IMR-90 (cell line): ENCODE measurements at places on chromosomes 5 and 9. TPM values are rescaled to one million over a fixed set of nuclear protein-coding genes. Genes with fewer than 3 reads are reported as not detected.

GRCh38 chr5:171945066-171945465 is 61.4 kb downstream of the FBXW11 start:
- H3K27ac ChIP-seq, result peak overlapping the region; percentile 64; the same call in 1 of the 2 replicates
- no peaks in the 10 kb centered on the region for H3K27me3 ChIP-seq
- no peaks in the 10 kb centered on the region; the same call in none of the 2 replicates for H3K4me1 ChIP-seq

DNA sequence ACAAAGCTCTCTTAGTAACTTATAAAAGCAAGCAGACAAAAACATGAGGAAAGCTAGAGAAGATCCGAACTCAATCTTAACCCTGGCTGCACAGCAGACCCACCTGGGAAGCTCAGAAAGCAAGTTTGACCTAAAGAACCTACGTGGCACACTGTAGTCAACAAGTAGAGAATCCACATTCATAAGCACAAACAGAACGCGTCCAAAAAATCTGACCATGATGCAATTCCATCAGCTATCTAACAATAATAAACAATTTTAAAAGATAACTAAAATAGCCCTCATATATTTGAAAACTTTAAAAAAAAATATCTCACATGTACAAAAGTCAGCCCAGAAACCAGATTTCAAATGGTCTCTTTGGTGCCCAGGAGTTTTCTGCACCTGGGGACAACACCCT is 4.6 kb downstream of the LMAN2 start:
- DNase-seq, result peak; percentile 38
- H3K36me3 ChIP-seq, result peaks cover 9% of the 10 kb centered on the region; the same call in 1 of the 2 replicates
- peak overlapping the region; percentile 17; the same call in 1 of the 2 replicates for H3K27ac ChIP-seq
- no peaks in the 10 kb centered on the region for H3K27me3 ChIP-seq
- H3K4me1 ChIP-seq, result peaks cover 24% of the 10 kb centered on the region
- H3K4me3 ChIP-seq, result no peak overlapping the region

- no peaks in the 10 kb centered on the region for H3K27me3 ChIP-seq
- peak overlapping the region; percentile 32; the same call in 1 of the 2 replicates for H3K27ac ChIP-seq
- peaks cover 17% of the 10 kb centered on the region; the same call in 1 of the 2 replicates for H3K4me1 ChIP-seq
- no peaks in the 10 kb centered on the region for H3K36me3 ChIP-seq
- no peak overlapping the region for H3K4me3 ChIP-seq
- no peak for DNase-seq
These were observed 103.9 kb downstream of the VAV2 start for GRCh38 chr9:133888048-133888808.

GRCh38 chr5:55916986-55917385 is 65.8 kb downstream of the IL31RA start:
- no peaks in the 10 kb centered on the region for H3K27me3 ChIP-seq
- H3K27ac ChIP-seq, result no peak overlapping the region
- no peak overlapping the region for H3K4me3 ChIP-seq
- no peaks in the 10 kb centered on the region; the same call in 1 of the 2 replicates for H3K4me1 ChIP-seq
- H3K36me3 ChIP-seq, result no peaks in the 10 kb centered on the region
- DNase-seq, result no peak

DNA sequence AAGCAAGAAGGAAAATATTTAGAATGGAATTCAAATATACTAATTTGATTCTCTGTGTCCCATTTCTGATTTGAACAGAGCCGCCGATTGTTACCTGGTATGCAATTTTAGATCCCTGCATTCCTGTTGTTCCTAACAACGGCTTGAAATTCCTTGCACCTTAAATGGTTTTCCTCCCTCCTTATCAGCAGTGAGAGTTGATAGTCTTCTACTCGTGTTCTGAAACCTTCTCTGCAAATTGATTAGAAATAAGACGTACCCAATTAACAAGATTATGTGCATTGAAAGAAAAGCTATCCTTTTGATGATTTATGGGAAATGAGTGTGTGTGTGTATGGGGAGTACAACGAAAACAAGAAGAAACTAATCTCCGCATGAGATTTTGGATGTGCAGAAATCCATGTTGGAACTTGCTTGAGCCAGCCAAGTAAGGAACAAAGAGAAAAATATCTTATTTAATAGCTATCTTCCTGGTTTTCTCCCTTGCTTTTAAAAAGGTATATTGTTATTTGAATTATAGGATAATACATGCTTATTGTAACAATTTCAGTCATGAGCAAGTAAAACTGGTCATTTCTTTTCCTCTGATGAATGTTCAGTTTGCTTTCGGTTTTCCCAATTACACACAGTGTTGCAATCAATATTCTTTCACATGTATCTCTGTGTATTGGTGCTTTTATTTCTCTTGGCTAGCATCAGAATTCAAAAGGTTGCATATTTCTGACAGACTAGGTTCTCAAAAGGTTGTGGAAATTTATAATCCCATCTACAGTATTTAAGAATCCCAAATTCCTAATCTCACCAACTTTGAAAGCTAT is 211.1 kb upstream of the ACTBL2 start:
- H3K36me3 ChIP-seq, result no peaks in the 10 kb centered on the region
- peak; percentile 11 for DNase-seq
- H3K4me1 ChIP-seq, result peaks cover 5% of the 10 kb centered on the region

DNA sequence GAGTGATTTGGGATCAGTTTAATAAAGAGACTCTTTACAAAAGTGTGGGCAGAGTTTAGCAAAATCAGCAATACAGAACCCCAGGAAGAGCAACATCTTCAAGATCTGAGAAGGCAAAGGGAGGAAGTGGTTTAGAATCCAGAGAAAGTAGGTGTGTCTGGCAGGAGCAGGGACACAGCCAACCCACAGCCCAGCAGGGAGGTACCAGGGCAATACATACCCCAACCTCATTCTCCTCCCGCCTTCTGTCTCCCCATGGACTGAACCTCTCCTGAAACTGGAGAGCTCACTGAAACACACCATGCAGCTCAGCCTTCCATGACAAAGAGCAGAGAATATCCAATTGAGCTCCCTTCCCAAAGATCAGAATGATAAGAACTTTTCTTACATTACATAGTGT is 283.4 kb downstream of the PRELID2 start:
- no peak for DNase-seq
- H3K27ac ChIP-seq, result no peak overlapping the region
- H3K27me3 ChIP-seq, result no peaks in the 10 kb centered on the region
- H3K4me3 ChIP-seq, result no peak overlapping the region
- H3K36me3 ChIP-seq, result no peaks in the 10 kb centered on the region

DNA sequence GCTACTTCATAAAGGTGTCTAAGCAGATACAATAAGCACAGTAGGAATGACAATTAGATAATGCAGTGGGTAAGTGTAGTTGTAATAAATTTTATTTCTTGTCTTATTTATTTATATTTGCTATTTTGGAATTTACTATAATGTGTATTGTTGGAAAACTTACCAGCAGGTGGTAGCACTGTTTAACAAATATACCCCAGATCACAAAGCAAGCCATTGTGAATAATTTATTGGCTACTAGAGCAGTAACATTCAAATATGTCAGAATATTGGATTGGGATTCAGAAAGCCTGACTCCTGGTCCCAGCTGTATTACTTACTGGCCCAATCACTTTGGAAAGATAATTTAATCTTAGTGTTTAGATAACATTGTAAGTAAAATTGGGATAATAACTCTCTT is 78.0 kb downstream of the ISOC1 start:
- H3K36me3 ChIP-seq, result no peaks in the 10 kb centered on the region
- H3K4me1 ChIP-seq, result no peaks in the 10 kb centered on the region
- H3K4me3 ChIP-seq, result no peak overlapping the region
- H3K27me3 ChIP-seq, result no peaks in the 10 kb centered on the region

DNA sequence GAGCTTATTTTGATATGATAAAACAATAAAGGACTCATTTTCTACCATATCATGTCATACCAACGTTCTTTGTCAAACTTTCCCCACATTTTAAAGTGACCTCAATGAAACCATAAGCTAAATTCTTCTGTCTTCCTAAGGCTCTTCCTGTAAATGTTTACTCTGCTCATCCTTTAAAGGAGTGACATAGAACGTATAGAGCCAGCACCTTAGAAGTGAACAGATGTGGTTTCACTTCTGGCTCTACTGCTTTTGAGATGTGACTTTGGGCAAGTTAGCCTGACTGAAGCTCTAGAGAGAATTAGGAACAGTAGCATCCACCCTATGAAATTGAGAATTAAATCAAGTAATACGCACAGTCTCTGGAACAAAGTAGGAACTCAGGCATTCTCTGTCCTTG is 24.1 kb downstream of the SAR1B start:
- peaks cover 40% of the 10 kb centered on the region for H3K36me3 ChIP-seq
- no peak overlapping the region for H3K4me3 ChIP-seq
- no peaks in the 10 kb centered on the region for H3K27me3 ChIP-seq
- no peaks in the 10 kb centered on the region for H3K4me1 ChIP-seq

- H3K27me3 ChIP-seq, result no peaks in the 10 kb centered on the region
- peaks cover 72% of the 10 kb centered on the region for H3K36me3 ChIP-seq
- H3K4me1 ChIP-seq, result peaks cover 7% of the 10 kb centered on the region
- no peak overlapping the region for H3K4me3 ChIP-seq
- no peak overlapping the region for H3K27ac ChIP-seq
These were observed 19.9 kb downstream of the P4HA2 start for GRCh38 chr5:132207778-132208177.

- no peaks in the 10 kb centered on the region for H3K27me3 ChIP-seq
- H3K36me3 ChIP-seq, result no peaks in the 10 kb centered on the region
- H3K27ac ChIP-seq, result no peak overlapping the region
- H3K4me3 ChIP-seq, result no peak overlapping the region
These were observed 119.9 kb downstream of the SPATA31D1 start for GRCh38 chr9:82108474-82108873.

GRCh38 chr5:124343451-124343867 is 403.0 kb downstream of the ZNF608 start:
- H3K4me1 ChIP-seq, result 0 out of 2 replicates have a peak, but pooled peaks cover 2% of the 10 kb centered on the region
- no peak overlapping the region for H3K27ac ChIP-seq
- no peaks in the 10 kb centered on the region for H3K36me3 ChIP-seq

- no peaks in the 10 kb centered on the region; the same call in 1 of the 2 replicates for H3K4me1 ChIP-seq
- H3K36me3 ChIP-seq, result no peaks in the 10 kb centered on the region
- no peaks in the 10 kb centered on the region for H3K27me3 ChIP-seq
- no peak overlapping the region for H3K27ac ChIP-seq
- peak; percentile 23 for DNase-seq
These were observed 323.4 kb downstream of the PSAT1 start for GRCh38 chr9:78620303-78620702.

DNA sequence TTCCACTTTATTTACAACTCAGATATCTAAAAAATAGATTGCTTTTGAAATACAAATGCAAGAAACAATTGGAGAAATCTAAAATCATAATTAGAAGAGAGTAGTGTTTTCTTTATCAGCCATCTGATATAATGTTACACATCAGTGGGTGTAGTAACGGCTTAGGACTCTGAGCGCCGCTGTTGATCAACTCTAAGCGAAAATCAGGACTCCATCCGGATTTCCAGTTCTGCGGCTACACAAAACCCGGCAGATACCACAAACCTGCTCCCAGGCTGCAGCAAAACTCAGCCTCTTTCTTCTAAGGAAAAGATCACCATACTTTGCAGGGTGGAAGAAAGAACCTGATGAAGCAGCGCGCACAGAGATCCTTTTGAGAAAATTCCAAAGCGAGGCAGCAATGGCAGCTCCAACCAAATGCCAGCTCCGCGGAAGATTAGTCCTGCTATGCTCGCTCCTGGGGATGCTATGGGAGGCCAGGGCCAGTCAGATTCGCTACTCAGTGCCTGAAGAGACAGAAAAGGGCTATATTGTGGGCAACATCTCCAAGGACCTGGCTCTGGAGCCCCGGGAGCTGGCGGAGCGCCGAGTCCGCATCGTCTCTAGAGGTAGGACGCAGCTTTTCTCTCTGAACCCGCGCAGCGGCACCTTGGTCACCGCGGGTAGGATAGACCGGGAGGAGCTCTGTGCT is at the start of gene PCDHGA9:
TSS of gene PCDHGA9 (plus strand) at position 226 of the 691 bp plus-strand sequence. CDS start at position 401, 175 bp downstream.
- DNase-seq, result peak; percentile 40
- H3K4me3 ChIP-seq, result peak within 1 kb of the TSS; percentile 24
- H3K27me3 ChIP-seq, result no peaks in the 10 kb centered on the region
- no peaks in the 10 kb centered on the region for H3K4me1 ChIP-seq
- H3K36me3 ChIP-seq, result peaks cover 20% of the 10 kb centered on the region

DNA sequence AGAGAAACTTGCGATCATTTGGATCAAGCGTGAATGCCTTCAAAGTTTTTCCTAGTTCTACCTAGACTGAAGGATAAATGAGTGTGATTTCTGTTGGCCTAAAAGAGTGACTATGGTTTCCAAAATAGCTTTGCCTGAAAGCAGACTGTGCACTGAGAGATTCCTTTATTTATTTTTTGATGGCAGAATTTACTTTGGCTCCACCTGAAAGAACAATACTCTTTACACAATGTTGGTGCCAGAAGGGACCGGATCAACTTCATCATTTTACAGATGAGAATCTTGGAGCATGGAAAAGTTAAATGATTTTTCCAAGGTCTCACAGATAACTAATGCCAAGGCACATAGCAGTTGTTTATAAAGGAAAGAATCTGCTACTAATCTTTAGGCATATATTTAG is 199.6 kb downstream of the KCTD16 start:
- H3K27me3 ChIP-seq, result no peaks in the 10 kb centered on the region; the same call in 1 of the 2 replicates
- H3K4me3 ChIP-seq, result no peak overlapping the region
- no peak for DNase-seq
- H3K36me3 ChIP-seq, result no peaks in the 10 kb centered on the region
- no peaks in the 10 kb centered on the region for H3K4me1 ChIP-seq

DNA sequence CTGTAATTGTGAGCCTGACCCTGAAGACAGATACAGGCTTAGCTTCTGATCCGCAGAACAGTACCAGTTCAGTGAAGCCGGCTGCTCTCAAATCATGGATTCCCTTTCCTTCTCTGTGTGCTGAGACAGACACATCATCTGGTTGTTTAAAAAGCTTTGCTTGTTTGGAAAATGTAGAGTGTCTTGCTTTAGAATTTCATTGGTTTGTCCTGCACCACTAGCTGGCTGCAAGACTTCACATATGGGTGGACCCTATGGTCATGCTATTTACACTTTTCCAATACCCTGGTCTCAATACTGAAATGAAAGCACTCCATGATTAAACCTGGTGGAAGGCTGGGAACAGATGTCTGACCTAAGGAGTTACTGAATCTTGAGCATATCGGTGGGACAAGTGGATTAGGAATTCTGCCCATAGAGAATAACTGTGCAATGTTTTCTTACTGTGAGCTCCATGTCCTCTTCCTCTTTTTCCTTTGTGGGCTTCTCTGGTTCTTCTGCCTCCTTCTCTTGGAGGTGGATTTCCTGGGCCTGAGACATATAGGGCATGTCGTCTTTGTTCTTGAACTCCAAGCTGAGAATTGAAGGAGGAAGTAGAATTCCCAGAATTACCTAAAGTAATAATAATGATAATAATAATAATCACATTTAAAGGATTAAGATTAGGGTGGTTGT is 201.1 kb upstream of the KLF9 start:
- H3K27ac ChIP-seq, result no peak overlapping the region
- peaks cover 2% of the 10 kb centered on the region; the same call in 1 of the 2 replicates for H3K27me3 ChIP-seq
- H3K36me3 ChIP-seq, result no peaks in the 10 kb centered on the region
- peaks cover 9% of the 10 kb centered on the region for H3K4me1 ChIP-seq

- H3K27me3 ChIP-seq, result no peaks in the 10 kb centered on the region
- no peaks in the 10 kb centered on the region for H3K36me3 ChIP-seq
These were observed 68.9 kb upstream of the ANKRD55 start for GRCh38 chr5:56302027-56302426.

The FAM53C gene
- 21.5 and 23.1 TPM in 2 replicates for total RNA-seq

The RIMOC1 gene
- total RNA-seq, result 4.1 and 10.3 TPM in 2 replicates

The LMAN2 gene
- 164 and 303 TPM in 2 replicates for total RNA-seq

The NR6A1 gene
- 0.28 and 0.36 TPM in 2 replicates for total RNA-seq

The IRX1 gene
- not detected in 2 replicates for total RNA-seq

The ZFP2 gene
- total RNA-seq, result 0.18 and 0.56 TPM in 2 replicates

The PDLIM7 gene
- total RNA-seq, result 70.4 and 72.5 TPM in 2 replicates

The PHF24 gene
- total RNA-seq, result not detected in 2 replicates

The ABL1 gene
- total RNA-seq, result 31.9 and 33.7 TPM in 2 replicates
